ENCODE measurements at places on chromosomes 7 and 10. TPM values are rescaled to one million over a fixed set of nuclear protein-coding genes. Genes with fewer than 3 reads are reported as not detected.

Gene C10orf67
- total RNA-seq, result 0.36 TPM

DNA sequence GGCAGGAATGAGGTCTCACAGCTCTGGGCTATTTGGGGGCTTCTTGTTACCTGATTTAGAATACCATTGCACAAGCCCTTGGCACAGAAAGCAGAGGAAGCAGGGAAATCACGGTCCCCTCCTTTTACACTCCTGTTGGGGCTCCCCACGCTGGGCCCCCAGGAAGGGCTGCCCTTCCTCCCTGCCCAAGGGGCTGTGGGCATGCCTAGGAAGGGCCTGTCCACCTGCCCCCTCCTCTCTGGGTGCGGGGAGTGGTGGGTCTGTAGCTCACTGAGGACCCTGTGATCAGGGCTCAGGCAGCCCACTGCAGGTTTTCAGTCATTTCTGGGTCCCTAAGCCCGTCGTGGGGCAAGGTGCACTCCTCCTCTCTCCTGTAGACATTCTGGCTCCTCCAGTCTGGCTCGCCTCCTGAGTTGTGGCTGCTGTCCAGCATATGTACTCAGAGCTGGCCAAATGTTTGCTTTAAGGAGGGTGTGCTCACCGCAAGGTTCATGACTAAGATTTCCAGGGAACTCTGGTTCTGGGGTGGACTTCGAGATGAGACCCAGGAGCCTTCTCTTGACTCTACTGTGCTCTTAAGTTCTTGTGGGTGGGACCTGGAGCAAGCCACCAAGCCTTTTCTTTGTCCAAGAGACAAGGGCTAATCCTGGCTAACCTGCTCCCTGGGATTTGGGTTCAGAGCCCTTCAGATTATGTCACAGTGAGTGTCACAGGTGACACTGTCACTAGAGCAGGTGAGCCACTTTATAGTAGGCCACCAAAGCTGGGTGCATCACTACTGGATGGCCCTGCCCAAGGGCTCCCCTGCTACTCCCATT is 56.0 kb downstream of the TACR2 start:
- no peak overlapping the region for H3K4me3 ChIP-seq
- peaks cover 66% of the 10 kb centered on the region for H3K4me1 ChIP-seq
- peaks cover 13% of the 10 kb centered on the region for H3K36me3 ChIP-seq
- DNase-seq, result peak; percentile 74
- no peaks in the 10 kb centered on the region for H3K27me3 ChIP-seq
- peak overlapping the region; percentile 78 for H3K27ac ChIP-seq

- no peaks in the 10 kb centered on the region for H3K36me3 ChIP-seq
- H3K4me3 ChIP-seq, result no peak overlapping the region
- peaks cover 98% of the 10 kb centered on the region for H3K27me3 ChIP-seq
- DNase-seq, result no peak
Observed at GRCh38 chr7:157028199-157028903, 17.9 kb upstream of the MNX1 start.

- H3K27ac ChIP-seq, result no peak overlapping the region
- no peaks in the 10 kb centered on the region for H3K36me3 ChIP-seq
- peaks cover 53% of the 10 kb centered on the region for H3K27me3 ChIP-seq
- DNase-seq, result no peak
Observed at GRCh38 chr10:130371666-130372065, 235.5 kb downstream of the GLRX3 start.

Gene CPED1
- 33.8 TPM for total RNA-seq

- no peaks in the 10 kb centered on the region for H3K4me1 ChIP-seq
- DNase-seq, result no peak
- peaks cover 33% of the 10 kb centered on the region for H3K27me3 ChIP-seq
- H3K4me3 ChIP-seq, result no peak overlapping the region
Observed at GRCh38 chr7:68078157-68078710, 1081.6 kb downstream of the TYW1 start.

- H3K27me3 ChIP-seq, result no peaks in the 10 kb centered on the region
- H3K36me3 ChIP-seq, result no peaks in the 10 kb centered on the region
- H3K4me1 ChIP-seq, result no peaks in the 10 kb centered on the region
- H3K4me3 ChIP-seq, result no peak overlapping the region
Observed at GRCh38 chr7:48426966-48427555, 255.8 kb downstream of the ABCA13 start.

DNA sequence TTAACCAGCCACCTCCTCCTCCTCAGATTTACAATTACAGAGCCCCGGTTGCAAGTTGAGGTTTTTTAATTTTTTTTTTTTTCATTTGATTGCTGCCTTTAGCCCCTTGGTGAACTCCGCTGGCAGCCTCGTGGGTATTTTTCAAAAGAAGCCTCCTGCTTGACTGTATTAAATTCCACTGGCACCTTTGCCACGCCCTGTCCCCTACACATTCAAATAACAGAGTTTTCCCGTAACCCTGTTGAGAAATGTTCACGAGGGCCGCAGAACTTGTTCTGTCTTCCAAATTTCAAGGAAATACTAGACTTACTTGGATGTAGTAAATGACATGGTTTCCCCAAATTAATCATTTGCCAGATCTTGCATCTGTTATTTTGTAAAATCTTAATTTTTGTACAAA is 167.0 kb downstream of the ARID5B start:
- peak overlapping the region; percentile 80 for H3K27ac ChIP-seq
- peaks cover 62% of the 10 kb centered on the region for H3K4me1 ChIP-seq
- no peak for DNase-seq
- peaks cover 57% of the 10 kb centered on the region for H3K36me3 ChIP-seq
- no peaks in the 10 kb centered on the region for H3K27me3 ChIP-seq
- no peak overlapping the region for H3K4me3 ChIP-seq

Gene PILRA
- total RNA-seq, result 2.0 TPM

DNA sequence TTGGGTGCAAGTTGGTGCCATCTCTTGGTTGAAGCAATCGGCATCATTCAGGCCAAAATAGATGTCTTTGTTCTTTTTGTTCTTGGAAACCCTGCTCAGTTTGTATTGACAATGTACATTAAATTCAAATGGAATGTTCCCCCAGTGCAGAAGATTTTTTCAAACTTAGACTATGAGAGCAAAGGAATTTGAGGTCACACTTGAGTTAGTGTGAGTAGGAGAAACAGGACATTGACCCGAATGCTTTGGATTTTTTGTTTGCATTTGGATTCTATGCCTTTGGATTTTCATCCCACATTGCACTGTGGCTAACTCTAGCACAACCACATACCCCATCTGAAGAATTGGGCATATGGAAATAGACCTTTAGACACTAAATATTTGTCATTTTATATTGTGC is 480.0 kb downstream of the GALNT17 start:
- H3K27me3 ChIP-seq, result no peaks in the 10 kb centered on the region
- peaks cover 41% of the 10 kb centered on the region for H3K4me1 ChIP-seq
- H3K4me3 ChIP-seq, result no peak overlapping the region
- DNase-seq, result no peak
- no peaks in the 10 kb centered on the region for H3K36me3 ChIP-seq

- no peaks in the 10 kb centered on the region for H3K4me1 ChIP-seq
- no peak overlapping the region for H3K4me3 ChIP-seq
- no peaks in the 10 kb centered on the region for H3K27me3 ChIP-seq
- H3K36me3 ChIP-seq, result no peaks in the 10 kb centered on the region
Observed at GRCh38 chr7:111162692-111163091, 71.8 kb downstream of the LRRN3 start.

DNA sequence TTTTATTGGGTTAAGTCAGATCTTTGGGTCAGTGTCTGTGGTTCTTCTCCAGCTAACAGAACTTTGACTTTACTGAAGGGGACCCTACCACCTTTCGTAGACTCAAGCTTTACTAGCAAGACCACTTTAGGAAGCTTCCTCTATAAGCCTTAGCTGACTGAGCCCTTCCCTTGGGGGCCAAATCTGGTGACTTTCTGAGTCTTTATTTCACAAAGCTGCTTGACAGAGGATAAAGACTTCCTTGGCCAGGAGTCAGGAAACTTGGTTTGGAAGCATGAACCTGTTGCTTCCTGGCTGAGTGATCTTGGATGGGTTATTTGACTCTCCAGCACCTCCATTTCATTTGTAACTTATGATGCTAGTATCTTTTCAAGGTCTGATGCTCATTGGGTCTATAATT is 466.7 kb downstream of the TYW1 start:
- H3K27me3 ChIP-seq, result peaks cover 56% of the 10 kb centered on the region
- H3K36me3 ChIP-seq, result no peaks in the 10 kb centered on the region
- H3K4me1 ChIP-seq, result peaks cover 4% of the 10 kb centered on the region
- no peak overlapping the region for H3K27ac ChIP-seq
- H3K4me3 ChIP-seq, result no peak overlapping the region

- H3K27ac ChIP-seq, result no peak overlapping the region
- H3K4me3 ChIP-seq, result peak overlapping the region; percentile 35
- no peaks in the 10 kb centered on the region for H3K36me3 ChIP-seq
- peaks cover 100% of the 10 kb centered on the region for H3K27me3 ChIP-seq
- H3K4me1 ChIP-seq, result peaks cover 41% of the 10 kb centered on the region
Observed at GRCh38 chr10:117537436-117537903, 5.1 kb upstream of the EMX2 start.

Gene ANKRD7
- 1.1 TPM for total RNA-seq

Gene GNAT3
- not detected for total RNA-seq

Gene NUTM2E
- not detected for total RNA-seq

GRCh38 chr7:79211724-79212123 is 241.7 kb downstream of the MAGI2 start:
- no peak overlapping the region for H3K27ac ChIP-seq
- no peak overlapping the region for H3K4me3 ChIP-seq
- no peaks in the 10 kb centered on the region for H3K36me3 ChIP-seq
- no peaks in the 10 kb centered on the region for H3K27me3 ChIP-seq

GRCh38 chr10:103584216-103585010 is 90.9 kb downstream of the NEURL1 start:
- peak overlapping the region; percentile 60 for H3K4me3 ChIP-seq
- DNase-seq, result no peak
- peaks cover 13% of the 10 kb centered on the region for H3K36me3 ChIP-seq
- peaks cover 48% of the 10 kb centered on the region for H3K27me3 ChIP-seq
- H3K27ac ChIP-seq, result no peak overlapping the region
